ENCODE measurements at places on chromosomes 5 and 9. TPM values are rescaled to one million over a fixed set of nuclear protein-coding genes. Genes with fewer than 3 reads are reported as not detected.

Gene ADGRV1
- not detected for total RNA-seq

DNA sequence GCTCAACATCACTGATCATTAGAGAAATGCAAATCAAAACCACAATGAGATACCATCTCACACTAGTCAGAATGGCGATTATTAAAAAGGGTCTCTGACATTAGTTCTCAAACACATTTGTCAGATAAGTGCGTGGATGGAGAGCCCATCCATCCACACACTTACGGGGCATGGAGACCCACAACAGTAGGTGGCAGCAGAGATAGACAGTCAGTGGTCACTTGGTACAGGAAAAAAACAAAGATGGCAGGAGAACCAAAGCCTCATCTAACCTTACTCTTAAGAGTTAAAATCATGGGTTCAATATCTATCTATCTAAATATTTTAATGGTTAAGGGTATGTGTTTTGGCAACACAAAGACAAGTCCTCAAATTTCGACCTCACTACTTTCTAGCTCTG, 1378.7 kb upstream of the C9orf72 start:
- no peaks in the 10 kb centered on the region for H3K27me3 ChIP-seq
- H3K4me3 ChIP-seq, result no peak overlapping the region
- no peaks in the 10 kb centered on the region for H3K36me3 ChIP-seq
- DNase-seq, result no peak
- no peak overlapping the region for H3K27ac ChIP-seq

DNA sequence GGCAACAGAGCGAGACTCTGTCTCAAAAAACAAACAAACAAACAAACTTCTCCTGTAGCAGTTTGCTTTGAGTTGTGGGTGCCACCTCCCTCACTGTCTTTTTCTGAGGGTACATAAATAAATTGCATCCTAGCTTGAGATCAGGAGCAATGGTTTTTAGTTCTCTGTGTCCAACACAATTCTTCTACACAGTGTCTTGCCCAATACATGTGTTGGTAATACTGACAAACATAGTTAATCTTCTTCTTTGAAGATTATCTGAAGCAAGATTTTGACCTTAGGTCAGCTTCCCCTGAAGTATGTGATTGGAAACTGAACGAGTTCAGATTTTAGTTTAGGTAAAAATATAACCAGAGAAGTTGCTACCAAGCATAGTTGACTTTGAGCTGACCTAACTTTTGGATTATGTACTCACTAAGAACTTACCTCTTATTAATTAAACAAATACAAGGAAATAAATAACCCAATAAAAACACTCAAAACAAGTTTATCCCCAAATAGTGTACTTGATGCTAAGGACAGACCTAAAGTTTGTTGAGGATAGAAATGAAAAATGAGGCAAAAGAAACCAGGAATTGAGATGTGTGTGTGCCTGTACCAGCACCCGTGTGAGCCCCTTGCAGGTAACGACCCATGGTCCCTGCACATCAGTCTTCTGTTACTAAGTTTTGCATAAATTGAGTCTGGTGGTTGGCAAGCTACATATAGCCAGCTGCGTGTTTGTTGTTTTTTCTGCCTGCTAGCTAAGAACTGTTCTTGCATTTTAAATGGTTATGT, 16.2 kb downstream of the TJP2 start:
- H3K27me3 ChIP-seq, result no peaks in the 10 kb centered on the region
- no peaks in the 10 kb centered on the region for H3K36me3 ChIP-seq
- no peak overlapping the region for H3K4me3 ChIP-seq

Gene GDF9
- 0.90 TPM for total RNA-seq

Measured in activated CD8-positive, alpha-beta T cell treated with anti-CD3 and anti-CD28 coated beads for 36 hours (primary cell).